MV-4-11 (cell line): ENCODE measurements at places on chromosomes 3 and 15.

GRCh38 chr3:25354071-25354470, 74.0 kb upstream of the RARB start:
- no peak for DNase-seq

DNA sequence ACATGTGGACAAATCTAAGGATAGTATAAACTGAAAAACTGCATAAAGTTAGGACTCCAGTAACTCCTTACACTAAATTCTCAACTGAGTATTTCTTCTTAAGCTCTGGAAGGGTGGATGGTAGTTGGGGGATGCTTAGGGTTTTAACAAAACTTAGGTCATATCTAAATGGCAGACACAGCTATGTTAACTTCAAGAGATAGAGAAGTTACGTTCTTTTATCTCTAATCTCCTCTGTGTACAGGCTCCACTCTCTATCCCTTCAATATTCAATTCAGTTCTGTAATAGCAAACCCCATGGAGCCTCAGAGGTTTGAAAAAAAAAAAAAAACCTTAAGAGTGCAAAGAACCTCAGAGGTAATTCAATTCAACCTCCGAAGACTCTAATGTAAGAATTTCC, 3.1 kb downstream of the CMTM6 start:
- no peak for DNase-seq

DNA sequence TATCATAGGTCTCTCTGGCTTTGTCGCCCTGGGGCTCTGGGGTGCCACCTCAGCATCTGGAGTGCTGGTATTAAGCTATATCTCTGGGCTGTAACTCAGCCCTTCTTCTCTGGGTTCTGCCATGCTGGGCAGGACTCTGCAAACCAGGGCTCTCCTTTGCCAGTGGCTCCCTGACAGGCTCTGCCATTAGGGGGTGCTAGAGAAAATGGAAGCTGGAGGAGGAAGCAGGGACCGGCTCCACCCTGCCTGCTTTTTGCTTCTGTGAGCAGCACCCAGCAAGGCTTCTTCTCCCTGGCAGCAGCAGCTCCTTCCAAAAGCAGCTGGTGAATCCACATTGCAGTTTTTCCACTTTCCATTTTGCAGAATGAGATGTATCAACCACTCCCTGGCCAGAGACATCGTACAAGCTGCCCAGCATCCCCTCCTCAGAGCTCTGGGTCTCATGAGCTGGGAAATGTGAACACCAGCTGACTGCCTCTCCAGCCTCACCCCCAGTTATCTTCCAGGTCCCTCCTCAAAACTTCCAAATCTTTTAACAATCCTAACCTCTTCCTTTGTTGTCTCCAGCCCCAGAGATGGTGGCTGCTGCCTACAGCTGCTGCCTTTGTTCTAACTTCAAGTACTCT, 165.0 kb downstream of the ABHD5 start:
- DNase-seq = peak; percentile 27

DNA sequence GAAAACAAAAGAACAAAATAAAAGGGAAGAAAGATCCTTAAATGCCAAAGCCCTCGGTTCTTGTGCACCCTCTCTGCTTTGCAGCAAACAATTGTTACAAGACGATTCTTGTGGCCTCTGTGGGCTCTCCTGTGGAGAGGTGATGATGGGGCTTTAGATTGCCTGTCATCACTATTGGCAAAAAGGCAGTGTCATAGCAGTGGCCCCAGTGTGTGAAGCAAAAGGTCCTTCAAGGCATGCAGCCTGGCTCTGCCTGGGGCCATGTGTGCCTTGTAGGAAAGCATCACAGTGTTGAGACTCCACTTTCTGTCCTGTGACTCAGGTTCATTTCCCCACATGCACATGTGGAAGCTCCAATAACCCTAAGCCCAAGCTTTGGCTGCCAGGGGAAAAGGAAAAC, 43.7 kb downstream of the POC1A start:
- no peak for DNase-seq

DNA sequence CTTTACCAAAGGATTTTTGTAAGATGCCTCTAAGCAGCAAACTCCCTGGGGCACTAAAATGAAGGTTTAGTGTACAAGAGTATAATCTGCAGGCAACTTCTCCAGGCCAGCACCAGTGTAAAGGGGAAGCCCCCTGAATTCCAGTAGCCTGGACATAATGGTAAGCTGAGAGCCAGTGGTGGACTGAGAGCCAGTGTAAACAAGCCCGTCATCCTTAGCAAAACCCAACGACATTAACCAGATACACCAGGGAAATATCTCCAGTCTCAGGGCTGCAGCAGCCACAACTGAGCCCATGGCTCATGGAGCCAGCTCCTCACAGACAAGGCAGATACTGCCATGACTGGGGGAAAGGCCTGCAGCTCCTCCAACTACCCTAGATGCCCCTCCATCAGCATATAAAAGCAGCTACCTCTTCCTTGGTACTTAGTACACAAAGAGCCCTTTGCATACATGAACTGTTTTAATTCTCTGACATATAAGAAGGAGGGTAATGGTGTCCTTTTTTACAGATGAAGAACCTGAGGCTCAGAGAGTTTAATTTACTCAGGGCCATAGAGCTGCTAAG, 21.7 kb downstream of the PARP16 start:
- no peak for DNase-seq

DNA sequence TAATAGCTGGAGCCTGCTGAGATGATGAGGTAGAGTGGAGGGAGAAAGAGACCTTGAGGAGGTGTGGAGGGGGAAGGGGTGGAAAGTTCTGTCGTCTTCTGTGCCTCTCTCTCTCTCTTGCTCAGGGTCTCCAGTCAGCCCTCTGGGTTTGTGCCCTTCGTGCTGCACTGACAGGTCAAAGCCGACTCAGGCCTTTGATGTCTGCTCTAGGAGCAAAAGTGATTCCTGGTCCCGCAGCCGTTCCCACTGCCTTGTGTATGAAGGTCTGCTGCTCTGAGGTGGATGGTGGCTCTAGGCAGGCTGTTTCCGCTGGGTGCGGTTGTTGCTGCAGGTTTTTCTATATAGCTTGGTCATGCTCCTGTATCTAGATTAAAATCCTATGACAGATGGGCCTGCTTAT, 89.4 kb downstream of the IGF1R start:
- DNase-seq = no peak

- no peak for DNase-seq
These were observed 289.0 kb upstream of the RASGRP1 start for GRCh38 chr15:38853608-38854007.

DNA sequence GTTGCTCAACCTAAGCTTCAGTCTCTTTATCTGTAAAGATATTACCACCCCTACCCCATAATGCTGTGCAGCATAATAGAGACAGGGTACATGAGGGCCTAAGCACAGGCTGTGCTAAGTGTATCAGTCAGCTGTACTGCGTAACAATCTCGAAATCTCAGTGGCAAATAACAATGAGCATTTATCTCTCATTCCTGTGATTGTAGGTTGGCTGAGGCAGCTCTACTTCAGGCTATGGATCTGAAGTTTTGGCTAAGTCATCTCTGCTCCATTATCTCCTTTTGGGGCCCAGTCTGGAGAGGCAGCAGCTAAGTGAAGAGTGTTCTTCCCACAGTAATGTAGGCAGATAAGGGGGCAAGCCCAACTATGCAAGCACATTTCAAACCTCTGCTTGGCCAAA, 7.1 kb upstream of the SLC6A11 start:
- DNase-seq = no peak

DNA sequence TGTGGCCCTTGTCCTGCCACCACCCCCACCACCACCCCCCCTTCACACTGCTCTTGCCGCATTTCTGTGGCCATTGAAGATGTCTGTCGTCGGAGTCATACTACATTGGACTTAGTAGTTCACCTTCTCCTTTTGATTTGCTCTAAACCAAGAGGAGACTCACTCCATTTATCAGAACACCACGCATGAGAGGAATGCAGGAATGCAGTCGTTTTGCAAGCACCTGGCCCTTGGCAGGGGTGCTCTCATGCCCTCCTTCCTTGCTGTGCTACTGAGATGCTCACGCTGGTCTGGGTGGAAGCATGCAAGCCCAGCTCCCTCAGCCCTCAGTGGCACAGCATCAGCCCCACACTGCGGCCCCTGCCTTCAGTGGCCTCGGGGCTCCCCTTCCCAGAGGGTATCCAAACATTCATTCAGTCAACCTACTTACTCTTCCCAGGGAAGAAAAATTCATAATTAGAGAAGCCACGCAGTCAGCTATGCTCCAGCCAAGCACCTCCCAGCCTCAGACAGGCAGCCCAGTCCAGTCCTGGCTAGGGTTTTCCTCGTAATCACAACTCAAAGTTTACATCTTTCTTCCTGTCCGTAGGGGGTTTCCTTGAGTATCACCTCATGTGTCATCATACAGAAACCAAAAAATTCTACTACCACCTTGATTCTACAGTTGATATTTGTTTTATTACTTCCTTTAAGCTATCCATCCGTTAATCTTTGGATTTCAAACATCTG, 520.0 kb downstream of the GABRG3 start:
- DNase-seq = no peak

- DNase-seq = peak; percentile 28
These were observed 26.1 kb upstream of the MGA start for GRCh38 chr15:41634072-41634626.

DNA sequence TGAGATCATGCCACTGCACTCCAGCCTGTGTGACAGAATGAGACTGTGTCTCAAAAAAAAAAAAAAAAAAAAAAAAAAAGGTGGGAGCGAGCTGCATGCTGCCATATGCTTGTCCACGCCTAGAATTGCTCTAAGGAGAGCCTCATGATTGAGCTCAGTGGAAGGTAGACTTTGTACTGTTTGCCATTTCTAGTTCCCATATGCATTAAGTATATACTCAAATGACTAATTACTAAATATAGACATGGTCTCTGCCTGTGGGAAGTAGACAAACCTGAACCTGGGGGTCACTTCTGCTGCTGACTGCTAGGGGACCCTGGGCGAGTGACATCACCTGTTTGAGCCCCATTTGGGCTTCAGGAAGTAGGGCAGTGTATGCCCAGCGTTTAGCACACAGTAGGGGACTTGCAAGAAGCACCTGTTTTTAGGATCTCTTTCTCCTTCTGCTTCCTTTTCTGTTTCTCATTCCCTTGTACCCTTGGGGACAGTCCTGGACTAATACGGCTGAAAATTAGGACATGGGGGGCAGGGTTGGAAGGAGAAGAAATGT, 27.2 kb downstream of the PRKCD start:
- DNase-seq = no peak

DNA sequence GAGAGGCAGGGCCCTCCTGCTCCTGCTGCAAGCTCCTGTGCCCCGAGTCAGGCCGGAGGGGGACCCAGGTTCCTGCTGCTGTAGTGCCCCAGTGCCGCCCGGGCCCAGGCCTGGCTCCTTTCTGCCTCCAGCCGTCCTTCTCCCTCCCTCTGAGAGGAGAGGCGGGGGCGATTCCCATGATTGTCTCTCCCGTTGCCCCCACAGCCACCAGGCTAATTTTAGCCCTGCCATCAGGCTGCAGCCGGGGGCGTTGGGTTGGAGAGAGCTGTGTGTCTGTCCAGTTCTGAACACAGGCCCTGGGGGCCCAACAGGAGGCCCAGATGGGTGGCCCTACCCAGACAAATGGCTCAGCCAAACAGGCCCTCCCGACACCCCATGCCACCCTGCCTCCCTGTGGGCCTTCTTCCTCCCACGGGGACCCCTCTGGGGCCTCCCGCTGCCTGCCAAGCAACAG, 214.8 kb downstream of the TBC1D2B start:
- no peak for DNase-seq

- no peak for DNase-seq
These were observed 208.6 kb upstream of the TOPAZ1 start for GRCh38 chr3:44033123-44033522.
